CMK (cell line): ENCODE measurements at places on chromosomes 1 and 21.

- no peak for DNase-seq
Observed at GRCh38 chr21:41948078-41948895, 5.5 kb downstream of the C2CD2 start.

- no peak for DNase-seq
Observed at GRCh38 chr1:240591078-240591477, 20.9 kb downstream of the GREM2 start.

DNA sequence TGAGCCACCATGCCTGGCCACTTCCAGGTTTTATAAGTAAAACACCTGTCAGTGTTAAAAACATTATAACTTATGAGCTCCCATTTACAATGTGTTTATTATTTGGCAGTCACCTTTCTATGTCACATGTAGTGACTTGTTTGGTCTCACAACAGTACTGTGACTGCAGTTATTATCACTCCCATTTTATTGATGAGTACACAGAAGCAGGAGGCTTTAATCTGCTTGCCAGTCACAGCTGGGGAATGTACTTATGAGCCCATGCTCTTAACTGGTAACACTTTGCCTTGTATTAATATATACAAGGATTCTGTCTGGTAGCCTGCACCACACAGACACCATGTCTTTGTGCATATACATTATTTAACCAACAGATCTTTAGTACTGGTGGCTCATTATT is 31.1 kb upstream of the BACH1 start:
- DNase-seq, result no peak

GRCh38 chr1:41041614-41042270 is 20.2 kb upstream of the SLFNL1 start:
- DNase-seq, result no peak

- no peak for DNase-seq
Observed at GRCh38 chr1:37175666-37176215, 141.4 kb upstream of the GRIK3 start.

DNA sequence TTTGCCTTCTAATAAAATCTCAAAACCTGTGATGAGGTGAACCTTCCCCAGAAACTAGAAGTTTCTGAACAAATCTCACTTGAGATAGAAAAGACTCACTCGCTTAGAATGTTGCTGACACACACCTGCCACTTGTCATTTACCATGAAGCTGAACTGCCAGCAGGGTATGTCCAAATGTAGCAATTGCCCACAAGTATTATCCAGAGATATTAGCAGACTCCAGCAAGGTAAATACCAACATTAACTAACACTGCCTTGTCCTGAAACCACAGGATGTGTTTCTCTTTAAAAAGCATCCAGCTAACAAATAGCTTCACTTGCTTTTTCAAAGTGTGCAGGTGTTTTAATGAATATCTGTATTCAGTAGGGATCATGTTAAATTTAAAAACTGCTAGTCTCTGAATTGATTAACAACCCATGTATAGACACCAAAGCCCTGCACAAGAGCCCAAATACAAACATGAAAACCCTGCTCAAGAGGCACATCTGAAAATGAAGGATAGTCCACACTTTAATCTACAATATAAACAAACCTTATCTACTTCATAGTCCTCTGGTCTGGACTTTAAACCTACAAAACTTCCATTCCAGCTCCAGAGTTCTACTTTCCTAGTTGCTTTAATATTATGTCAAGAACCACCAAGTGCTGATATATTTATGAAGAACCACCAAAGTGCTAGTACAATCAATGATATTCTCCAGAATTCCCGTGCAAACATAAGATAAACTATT is 19.3 kb downstream of the KRTAP8-1 start:
- DNase-seq, result no peak

DNA sequence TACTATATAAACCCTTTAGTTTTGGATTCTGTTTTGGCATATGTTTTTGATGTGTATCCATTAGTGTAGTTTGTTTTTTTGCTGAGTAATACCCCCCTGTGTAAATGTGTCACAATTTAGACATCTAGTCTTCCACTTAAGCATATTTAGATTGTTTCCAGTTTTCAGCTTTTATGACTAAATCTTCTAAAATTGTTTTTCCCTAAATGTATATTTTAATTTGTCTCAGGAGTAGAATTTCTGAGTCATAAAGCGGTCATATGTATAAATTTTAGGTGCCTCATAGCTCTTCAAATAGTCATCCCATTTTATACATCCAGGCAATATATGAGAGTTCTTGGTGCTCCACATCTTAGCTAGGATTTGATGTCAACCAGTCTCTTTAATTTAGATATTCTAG is 1348.0 kb downstream of the MRPL39 start:
- DNase-seq, result no peak

DNA sequence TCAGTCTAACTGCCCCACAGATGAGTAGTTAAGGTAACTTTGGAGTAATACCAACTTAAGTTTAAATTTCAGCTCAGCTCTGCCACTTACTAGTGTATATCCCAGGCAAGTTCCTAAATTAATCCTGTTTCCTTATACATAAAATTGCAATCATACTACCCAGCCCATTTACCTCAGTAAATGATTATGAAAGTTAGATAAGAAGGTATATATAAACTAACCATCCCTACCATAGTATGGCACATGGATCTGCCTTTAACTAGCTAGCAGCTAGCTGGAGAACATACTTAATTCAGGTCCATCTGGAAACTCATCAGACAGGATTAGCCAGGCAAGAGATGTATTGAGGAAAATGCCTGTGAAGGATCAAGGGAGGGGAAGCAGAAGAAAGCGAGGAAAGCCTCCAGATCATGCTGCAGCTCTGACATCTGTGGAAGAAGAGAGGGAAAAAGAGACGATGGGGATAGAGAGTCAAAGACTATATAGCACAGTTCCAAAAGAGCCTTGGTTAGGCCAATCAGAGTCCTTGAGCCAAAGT is 8.0 kb upstream of the JAK1 start:
- DNase-seq, result no peak

DNA sequence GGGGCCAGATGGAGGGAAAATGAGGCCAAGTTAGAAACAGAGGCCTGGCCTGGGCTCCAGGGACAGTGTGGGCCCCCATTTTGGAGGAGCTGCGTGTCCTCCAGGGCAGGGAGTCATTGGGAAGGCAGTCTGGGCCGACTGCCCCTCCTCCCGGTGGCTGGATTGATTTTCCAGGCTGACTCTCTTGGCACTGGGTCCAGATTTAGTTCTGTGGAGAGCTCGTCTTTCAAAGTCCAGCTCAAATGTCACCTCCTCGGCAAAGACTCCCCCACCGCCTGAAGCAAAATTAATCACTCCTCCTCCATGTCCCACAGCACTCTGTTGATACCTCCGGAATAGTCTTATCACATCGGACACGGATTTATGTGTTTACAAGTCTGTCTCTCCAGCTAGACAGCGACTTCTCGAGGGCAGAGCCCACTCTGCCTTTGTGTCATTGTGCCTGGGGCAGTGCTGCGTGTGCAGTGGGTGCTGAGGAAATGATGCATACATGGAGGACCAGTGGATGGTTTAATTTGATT is 175.1 kb downstream of the CAMTA1 start:
- DNase-seq, result no peak

DNA sequence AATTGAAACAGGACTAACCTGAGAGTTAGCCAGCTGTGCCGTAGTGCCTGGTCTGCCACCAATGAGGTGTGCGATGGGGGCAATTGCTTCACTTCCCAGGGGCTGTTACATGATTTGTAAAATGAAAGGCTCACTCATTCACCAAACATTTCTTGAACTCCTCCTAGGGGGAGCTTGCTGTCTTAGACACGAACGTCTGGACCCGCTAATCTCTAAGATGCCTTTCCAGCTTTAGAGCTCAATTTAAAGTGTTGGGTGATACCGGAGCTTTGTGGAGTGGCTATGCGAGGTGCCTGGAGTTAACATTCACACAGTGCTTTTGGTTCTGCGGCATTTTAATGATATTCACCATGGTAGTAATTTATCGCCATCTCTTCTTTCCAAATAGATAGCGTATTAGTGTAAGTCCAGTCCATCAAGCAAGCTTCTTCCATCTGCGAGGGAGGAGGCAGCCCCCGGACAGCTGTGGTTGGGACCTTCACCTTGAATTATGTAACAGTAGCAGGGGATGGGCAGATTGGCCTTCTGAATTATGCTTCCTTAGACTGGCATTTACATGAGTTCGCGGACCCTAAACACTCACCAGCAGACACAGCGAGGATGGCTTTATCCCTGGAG is 179.9 kb downstream of the ADSS2 start:
- no peak for DNase-seq

DNA sequence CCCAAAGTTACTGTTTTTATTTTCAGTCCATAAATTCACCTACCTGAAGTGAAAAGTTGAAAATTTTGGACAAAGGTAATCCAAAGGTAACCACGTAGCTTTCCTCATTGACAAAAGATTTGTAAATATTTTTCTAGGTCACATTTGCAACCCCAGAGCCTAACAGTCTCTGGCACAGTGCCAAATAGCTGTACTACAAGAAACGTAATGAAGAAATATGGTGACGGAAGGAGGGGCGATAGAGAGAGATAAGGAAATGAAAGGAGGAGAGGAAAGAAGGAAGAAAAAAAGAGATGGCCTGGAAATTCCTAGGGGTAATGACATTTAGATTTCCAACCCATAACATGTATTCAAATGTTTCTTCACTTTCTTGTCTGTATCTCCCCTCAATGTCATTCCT is 159.4 kb downstream of the BARHL2 start:
- DNase-seq, result no peak

DNA sequence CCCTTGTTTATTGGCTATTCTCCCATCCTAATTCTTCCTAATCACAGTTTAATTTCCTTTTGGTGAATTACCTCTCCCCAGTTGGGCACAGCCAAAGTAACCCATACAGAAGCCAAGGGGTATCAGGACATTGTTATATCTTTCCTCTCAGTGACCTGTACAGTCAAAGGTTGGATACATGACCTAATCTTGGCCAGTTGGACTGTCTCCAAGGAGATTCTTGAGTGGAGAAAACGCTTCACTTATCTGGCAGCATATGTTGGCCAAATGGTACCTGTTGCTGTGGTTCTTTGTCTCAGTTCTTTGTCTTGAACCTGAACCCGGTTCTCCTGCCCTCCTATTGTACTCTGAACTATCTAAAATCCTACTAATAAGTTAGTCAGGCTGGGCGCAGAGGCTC is 15.3 kb upstream of the TBCE start:
- DNase-seq, result no peak

DNA sequence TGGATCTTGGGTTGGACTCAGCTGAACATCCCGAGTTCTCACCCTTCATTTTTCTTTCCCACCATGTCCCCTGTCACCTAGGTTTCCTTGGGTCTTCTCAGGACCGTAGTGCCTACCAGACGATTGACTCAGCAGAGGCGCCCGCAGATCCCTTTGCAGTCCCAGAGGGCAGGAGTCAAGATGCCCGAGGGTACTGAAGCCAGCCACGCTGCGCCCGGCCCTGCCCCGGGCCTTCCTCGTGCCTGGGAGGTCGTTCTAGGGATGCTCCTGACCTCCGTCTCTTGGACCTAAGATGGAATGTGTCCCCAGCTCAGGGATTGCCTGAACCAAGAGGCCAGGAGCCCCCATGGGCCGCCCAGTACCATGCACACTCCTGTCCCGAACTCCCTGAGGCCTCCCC is 12.0 kb upstream of the C1orf167 start:
- DNase-seq, result no peak

GRCh38 chr1:93016171-93016570 is 54.9 kb upstream of the DIPK1A start:
- DNase-seq, result no peak

DNA sequence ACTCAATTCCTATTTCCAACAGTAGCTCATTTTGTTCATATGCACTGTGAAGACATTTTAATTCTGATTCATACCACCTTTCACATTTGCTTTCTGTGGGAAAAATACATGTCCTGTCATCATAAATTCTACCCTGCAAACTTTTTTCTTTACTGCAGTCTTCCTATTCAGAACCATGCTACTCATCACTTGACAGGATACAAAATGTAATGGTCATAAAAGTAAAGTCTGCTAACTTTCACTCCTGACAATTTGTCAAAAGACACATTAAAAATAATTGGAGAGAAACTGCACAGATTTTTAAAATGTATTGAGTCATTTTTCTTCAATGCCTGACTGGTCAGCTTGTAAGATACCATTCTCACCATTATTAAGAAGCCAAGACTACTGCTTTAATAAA is 1817.1 kb downstream of the BRINP3 start:
- no peak for DNase-seq

DNA sequence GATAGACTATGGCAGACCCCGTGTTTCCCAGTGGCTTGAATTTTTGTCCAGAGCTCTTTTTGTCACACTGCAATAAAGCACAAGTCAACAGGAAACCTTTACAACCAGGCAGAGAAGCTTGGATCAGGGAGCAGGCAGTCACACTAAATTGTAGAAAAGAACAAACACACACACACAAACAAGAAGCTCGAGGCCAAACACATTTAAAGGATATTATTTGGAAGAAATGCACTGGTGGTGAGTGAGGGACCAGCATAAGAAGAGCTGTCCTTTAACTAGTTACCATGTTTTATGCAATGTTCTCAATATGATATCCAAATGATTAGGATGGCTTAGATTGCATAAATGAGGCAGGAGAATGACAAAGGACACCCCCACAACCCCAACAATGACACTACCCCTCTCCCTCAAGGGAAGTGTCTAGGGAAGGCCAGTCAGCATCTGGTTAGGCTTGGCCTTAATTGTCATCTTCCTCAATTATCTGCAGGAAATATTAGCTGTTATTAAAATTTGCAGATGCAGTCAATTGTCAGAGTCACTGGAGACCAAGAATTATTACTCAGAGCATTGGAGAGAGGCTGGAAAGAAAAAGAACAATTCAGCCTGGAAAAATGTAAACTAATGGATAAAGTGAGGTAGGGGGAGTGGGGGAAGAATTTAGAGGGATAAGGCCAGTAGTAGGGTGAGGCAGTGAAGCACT is 35.3 kb downstream of the DDR2 start:
- DNase-seq, result no peak

DNA sequence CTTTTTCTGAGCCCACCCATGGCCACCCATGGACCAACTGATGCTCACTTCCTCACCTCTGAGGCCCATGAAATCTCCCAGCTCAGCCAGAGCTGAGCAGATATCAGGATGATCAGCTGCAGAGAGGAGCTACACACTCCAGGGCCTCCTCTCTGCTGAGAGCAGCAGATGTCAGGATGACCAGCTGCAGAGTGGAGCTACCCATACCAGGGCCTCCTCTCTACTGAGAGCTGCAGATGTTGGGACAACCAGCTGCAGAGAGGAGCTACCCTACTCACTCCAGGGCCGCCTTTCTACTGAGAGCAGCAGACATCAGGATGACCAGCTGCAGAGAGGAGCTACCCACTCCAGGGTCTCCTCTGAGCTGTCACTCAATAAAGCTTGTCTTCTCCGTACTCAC is 71.4 kb upstream of the LPGAT1 start:
- DNase-seq, result no peak

DNA sequence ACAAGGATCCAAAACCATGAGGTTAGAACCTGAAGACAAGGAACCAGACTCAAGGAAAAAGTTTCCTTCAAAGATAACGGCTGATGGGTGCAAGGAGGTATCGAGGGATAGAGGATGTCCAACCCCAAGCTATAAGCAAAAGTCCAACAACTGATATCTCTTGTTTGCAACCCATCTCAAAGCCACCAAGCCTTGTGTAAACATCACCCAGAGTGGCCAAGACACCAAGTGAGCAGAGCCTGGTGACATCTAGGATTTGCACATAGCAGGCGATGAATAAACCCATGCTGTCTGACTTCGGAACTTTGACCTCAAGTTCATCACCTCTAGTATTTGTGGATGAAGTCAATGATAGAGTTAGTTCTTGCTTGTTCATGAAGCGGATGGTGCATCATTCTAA is 180.7 kb downstream of the ETS2 start:
- DNase-seq, result no peak
